NCI-H2227 treated with DMSO at 0.1 percent for 48 hours (cell line): ENCODE measurements at places on chromosomes 16 and 17.

DNA sequence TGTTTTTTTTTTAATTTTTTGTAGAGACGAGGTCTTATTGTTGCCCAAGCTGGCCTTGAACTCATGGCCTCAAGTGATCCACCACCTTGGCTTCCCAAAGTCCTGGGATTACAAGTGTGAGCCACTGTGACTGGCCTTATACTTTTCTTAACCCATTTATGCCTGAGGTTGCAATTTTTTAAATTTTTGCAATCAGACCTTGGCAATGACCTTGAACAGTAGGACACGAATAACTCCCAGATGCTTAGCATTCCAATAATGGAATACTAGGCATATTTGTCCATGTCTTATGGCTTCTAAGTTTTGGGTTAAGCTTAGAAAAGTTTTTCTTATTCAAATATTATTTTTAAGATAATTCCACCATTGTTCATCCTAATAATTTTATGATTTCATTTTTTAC, 28.3 kb upstream of the TMEM97 start:
- DNase-seq, result no peak

GRCh38 chr16:10641953-10642949, 52.5 kb downstream of the TEKT5 start:
- no peak for DNase-seq

DNA sequence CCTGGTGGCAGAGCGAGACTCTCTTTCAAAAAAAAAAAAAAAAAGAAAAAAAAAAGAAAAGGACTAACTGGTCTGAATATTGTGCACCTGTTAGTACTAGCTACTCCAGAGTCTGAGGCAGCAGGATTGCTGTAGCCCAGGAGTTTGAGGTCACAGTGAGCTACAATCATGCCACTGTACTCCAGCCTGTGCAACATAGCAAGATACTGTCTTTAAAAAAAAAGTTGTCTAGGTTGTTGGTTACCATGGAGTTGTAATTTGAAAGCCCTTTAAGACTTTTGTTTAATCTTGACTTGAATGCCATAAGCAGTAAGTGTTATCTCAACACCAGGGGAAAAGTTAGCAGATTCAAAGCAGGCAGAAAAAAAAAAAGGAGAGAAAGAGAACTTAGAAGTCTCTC, 10.9 kb upstream of the C16orf54 start:
- DNase-seq, result no peak

DNA sequence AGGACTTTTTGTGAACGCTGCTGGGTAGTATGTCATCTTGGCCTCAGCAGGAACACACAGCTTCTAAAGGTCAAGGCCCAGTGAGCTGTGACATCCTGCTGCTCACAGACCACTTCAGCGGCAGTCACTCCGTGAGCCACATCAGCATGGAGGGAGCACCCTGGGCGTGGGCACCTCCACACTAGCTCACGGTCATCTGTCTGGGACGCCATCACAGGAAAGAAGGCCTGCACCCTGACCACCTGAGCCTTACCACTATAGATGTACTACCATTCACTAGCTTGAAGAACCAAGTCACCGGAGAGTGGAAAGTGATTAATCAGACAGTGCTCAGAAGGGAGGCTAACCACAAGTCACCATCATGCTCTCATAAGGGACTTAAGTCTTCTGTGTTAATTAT, 3.3 kb downstream of the AXIN1 start:
- no peak for DNase-seq

DNA sequence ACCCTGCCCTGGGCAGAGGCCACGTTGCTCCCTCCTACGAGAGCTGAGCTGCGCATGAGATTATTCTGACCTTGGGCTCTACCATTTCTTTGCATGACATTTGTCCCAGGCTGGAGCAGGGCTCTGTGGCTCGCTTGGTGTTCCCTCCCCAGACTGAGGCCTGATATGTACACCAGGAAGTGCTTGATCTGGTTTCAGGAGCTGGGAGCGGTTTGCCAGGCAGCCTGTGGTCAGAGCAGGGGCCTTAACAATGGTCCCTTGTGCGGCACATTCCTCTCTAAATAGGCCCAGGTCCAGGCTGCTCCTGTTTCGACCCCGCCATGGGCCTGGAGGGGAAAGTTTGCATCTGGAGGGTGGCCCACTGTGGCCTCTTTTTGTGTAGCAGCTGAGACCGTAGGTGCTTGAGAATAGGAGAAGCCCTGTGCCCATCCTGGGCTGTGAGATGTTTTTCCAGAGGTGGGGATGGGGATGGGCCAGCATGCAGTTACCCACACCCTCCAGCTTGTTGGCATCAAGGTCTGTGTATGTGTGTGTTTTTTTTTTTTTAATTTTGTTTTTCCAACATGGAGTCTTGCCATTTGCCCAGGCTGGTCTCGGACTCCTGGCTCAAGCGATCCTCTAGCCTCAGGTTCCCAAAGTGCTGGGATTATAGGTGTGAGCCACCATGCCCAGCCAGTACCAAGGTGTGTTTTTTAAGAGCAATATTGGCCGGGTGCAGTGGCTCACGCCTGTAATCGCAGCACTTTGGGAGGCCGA, 253.9 kb downstream of the SEC14L1 start:
- DNase-seq, result no peak

DNA sequence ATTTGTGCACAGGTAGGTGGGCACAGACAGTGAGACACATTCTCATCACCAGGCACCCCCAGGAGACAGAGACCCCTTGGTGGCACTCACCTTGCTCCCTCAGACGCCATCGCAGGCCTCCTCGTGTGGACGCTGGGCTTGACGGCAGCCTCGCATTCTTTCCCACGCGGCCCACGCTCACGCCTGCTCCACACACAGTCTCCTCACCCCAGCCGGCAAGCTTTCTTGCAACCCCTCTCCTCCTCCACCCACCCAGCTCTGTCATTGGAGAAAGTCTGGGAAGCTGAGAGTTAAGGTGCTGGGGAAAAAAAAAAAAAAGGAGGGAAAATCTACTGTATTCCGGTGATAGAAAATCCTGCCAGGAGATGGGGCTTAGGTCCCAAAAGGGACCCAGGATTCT, 14.8 kb downstream of the SGCA start:
- DNase-seq, result no peak
